NCI-H1092 treated with DMSO at 0.1 percent for 48 hours (cell line): ENCODE measurements at places on chromosomes 2 and 18.

GRCh38 chr2:47551800-47552525, 149.0 kb downstream of the MSH2 start:
- no peak for DNase-seq

DNA sequence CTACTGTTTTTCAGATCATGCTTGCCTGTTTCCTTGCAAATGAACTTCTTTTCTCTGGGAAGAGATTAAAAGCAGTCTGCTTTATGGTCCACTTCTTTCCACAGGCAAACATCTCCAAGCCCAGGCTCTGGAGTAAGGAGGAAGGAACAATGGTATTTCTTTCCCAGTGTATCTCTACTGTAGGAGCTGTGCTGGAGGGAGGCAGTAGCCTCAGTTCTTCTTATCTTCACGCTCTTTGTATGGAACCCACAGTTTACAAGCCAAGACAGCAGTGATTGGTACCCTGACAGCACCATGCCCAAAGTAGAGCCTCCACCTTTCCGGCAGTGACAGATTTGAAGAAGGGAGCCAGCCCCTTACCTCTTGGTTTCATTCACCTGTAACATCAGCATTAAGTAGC, 35.2 kb downstream of the SPOPL start:
- DNase-seq, result no peak

- no peak for DNase-seq
Measured at GRCh38 chr2:1781291-1782080, 37.2 kb upstream of the PXDN start.

DNA sequence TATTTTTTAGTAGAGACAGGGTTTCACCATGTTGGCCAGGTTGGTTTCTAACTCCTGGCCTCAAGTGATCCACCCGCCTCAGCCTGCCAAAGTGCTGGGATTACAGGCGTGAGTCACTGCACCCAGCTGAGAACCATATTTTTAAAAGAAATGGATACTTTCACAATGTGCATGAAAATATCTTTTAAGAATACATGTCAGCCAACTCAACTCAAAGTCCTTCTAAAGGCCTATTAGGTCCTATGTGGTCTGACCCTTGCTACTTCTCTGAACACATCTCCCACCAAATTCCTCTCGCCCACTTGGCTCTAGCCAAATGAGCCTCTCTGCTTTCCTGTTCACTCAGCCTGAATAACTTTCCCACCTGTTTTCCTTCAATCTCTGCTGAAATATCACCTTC, 119.6 kb downstream of the MTX2 start:
- DNase-seq, result no peak

DNA sequence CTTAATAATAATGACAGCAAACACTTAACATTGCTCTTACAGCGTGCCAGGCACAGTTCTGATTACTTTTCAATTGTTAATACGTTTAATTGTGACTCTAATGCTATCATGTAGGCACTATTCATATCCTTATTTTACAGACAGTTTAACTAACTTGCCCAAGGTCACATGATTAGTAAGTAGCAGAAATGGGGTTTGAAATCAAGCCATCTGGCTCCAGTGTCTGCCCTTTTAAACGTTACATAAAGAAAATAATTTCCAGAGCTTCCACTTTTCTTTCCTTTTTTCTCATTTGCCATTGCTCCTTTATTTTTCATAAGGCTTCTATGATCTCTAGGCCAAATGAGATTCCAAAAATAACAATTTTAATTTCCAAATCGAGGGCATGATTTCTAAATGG, 50.6 kb upstream of the IKZF2 start:
- no peak for DNase-seq

DNA sequence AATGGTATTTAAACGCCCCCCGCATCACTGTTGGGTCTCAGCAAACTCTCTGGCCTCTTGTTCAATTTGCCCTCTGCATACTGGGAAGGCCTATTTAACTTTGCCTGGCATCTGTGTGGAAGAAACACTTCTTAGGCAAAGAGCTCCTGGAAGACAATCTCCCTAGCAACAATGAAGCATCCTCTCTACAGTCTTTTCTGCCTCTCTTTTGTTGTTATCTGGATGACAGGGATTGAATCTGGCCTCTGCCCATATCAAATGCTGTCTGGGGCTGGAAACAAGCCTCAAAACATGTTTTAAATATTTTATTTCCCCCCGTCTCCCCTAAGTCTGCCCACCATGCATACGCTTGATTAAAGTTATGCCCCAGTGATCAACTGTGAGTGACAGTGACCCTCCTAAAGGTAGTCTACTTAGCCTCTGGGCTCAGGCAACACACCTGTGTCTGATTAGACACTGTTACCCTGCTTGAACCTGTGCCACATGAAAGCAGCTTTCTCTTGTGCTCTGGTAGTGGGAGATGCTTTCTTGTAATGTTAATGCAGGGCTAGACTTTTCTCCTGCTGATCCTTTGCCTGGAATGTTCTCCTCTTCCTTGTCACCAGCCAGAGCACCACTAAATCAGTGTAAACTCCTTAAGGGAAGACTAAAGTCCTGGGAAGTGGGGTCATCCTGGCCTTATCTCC, 34.9 kb downstream of the CDC42EP3 start:
- DNase-seq, result no peak

- DNase-seq, result peak; percentile 2
Measured at GRCh38 chr2:157107877-157108276, 149.6 kb upstream of the GALNT5 start.

DNA sequence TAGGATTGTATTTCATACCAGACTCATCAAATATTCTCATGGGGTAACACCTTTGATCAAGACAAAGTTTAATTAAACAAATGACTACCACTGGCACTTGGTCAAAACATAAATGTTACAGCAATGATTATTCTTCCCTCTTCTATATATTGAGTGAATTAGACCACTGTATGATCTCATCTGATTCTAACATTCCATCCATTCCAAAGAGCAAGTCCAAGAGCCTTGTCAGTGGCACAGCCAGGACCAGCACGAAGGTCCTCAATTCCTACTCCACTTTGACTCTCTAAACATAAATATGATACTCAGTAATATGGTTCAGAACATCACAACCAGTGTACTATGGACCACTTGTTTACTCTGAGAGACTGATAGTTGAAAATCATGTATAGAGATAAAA, 86.4 kb downstream of the AP1S3 start:
- DNase-seq, result no peak

DNA sequence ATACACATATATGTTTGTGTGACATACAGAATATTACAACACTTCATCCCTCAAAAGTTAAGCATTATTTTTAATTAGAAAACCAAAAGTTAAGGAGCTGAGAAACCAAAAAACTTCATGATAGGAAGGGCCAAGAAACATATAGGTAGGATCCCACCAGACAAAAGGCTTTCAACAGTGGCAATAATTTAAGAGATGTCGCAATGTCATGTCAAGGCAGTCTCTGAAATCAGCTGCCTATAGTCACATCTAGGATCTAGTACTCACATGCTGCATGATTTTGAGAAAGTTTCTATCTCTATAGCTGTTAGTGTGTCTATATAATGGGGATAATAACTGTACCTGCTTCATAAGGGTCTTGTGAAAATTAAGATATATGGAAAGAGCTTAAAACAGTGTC, 72.7 kb downstream of the SPIRE1 start:
- no peak for DNase-seq

DNA sequence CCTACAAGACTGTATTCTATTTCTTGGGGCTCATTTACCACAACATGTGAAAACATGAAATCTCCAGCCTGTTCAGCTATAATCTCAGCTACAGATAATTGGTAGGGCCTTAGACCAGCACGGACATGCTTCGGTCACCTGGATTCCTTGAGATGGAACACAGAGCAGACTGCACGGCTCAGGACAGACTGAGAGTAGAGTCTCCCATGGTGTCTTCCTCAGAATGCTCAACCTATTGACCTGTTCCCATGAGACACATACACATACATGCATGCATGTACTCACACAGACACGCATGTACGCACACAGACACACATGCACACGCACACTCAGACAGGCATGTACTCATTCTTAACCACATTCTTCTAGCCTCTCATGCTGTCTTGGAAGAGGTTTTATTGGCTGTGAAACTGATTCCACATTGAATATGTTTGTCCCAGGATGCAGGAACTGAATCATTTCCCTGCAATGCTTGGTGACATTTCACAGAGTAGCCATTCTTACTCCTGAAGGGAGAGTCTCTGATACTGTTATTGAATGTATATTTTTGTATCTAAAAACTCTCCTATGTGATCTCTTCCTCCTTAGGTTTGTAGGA, 23.5 kb upstream of the BZW1 start:
- DNase-seq, result no peak

GRCh38 chr18:12911025-12911928, 27.2 kb upstream of the PTPN2 start:
- DNase-seq, result no peak

- DNase-seq, result no peak
Measured at GRCh38 chr2:219968685-219969345, 341.4 kb downstream of the SLC4A3 start.

DNA sequence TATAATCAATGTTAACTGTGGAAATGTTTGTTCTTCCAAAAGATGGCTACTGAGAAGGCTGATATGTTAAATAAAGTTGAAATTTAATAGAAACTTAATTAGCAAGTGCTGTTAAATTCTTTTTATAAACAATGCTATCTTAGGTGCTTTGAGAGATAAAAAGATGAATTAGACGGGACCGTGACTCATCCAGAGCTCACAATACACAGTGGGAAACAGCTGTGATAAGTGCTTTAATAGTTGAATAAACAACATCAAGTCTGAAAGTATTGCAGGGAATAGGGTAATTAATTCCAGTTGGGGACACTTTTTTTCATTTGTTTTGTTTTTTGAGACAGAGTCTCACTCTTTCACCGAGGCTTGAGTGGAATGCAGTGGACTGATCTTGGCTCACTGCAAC, 85.5 kb upstream of the DTNA start:
- no peak for DNase-seq

DNA sequence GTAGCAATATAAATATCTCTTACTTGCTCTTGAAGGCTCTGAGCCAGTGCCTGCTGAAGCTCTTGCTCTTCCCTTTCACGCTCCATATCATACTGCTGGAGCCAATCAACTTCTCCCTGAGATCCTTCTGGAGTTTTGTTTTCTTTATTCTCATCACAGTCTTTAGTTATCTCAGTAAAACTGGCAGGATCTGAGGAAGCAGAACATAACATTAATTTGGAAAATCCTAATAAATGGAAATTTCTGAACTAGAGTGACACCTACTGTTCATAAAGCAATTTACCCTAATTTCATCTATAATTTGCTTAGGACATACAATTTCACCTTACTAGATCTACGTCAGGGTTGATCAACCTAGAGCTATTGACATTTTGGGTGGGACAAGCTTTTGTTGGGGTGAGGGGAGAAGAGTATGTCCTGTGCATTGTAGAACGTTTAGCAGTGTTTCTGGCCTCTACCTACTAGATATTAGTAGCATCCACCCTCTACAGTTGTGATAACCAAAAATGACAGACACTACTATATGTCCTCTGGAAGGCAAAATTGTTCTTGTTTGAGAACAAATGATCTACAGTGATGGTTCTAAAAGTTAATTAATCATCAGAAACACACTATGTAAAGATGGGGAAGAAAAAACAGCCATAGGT, 47.2 kb downstream of the VIL1 start:
- no peak for DNase-seq

DNA sequence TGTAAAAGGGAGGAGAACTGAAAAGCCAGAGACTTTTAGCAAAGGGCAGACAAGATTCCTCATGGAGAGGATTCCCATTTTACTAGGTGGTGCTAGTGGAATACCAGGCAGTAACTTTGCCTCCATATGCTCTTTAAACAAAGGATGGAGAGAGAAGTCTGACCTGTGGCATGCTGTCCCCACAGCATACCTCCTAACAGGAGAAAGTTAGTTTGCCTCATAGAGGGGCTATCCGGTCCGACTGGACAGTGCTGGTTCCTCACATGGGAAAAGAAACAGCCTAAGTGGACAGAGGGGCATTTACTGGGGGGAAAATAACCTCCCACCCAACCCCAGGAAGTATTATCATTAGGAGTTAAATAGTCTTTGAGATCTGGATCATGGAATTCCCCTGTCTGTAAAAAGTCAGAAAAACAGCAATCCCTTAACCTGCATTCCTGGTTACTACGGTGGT, 31.6 kb upstream of the GMCL1 start:
- no peak for DNase-seq

- no peak for DNase-seq
Measured at GRCh38 chr2:126913881-126914615, 15.4 kb downstream of the TEX51 start.

- DNase-seq, result peak; percentile 6
Measured at GRCh38 chr2:209331291-209331844, 92.5 kb upstream of the MAP2 start.

- no peak for DNase-seq
Measured at GRCh38 chr2:74225698-74226459, 27.5 kb downstream of the MTHFD2 start.

DNA sequence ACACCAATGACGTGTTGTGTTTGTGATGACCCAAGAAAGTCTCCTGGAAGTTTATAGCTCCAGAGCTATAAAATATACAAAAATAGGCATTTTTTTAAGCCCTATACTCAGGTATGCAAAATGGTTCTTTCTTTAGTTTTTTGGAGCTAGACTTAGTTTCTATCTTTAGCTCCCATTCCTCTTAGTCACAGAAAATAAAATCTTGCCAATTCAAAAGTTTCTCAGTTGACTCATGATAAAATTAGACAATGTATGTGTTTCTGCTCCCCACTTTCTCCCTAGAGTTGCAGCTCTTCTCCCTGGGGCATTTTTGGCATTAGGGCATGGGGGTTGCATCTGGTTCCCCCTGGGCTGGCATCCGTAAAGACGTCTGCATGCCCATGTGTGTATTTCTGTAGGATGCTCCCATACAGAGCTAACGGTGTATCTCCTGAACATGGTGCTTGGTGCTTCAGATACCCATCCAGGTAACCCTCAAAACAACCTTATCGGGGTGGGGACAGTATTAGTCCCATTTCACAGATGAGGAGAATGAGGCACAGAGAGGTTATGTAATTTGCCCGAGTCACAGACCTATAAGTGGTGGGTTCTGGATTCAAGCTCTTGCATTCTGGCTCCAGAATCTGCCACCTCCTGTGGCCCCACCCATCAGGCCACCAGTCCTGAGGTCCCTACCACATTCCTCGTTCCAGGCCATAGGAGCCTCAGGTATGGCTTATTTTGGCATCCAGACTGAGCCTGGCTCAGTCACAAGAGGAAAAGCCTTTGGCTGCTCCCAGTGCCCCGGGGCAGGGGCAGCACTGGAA, 43.1 kb upstream of the ASAP2 start:
- DNase-seq, result no peak

- DNase-seq, result no peak
Measured at GRCh38 chr2:23904692-23905091, 22.2 kb downstream of the ATAD2B start.

- no peak for DNase-seq
Measured at GRCh38 chr2:58073751-58074150, 27.1 kb downstream of the VRK2 start.

DNA sequence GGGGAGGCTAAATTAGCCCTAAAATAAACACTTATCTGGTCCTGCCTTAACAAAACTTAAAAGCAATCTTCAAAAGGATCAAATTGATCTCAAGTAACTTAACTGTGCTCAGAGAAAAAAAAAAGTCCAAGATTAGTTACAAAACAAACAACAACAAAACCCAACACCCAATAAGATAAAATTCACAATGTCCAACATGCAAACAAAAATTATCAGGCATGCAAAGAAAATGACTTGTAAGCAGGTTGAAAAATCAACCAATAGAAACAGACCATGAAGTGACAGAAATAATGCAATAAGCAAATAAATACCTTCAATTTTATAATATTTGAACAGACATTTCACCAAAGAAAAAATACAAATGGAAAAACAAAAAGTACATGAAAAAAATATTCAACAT, 4.0 kb upstream of the REEP1 start:
- no peak for DNase-seq
